ENCODE measurements at places on chromosomes 5 and 9.

DNA sequence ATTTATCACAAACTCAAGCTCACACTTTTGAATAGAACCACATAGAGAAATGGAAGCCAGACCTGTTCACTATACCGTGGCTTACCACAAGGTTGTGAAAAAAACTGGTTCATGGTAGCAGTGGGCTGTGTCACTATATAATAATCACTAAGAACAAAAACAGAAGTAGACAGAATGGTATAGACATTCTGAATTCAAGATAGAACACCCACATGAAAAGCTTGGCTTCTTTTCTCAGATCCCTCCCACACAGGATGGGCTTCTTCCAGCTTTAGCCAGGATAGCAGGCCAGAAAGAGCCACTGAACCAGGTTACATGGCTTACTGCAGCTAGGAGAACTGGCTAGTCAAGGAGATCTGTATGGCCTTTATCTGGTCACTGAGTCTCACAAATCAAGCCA, 6.1 kb upstream of the NRG2 start:
- DNase-seq = no peak

DNA sequence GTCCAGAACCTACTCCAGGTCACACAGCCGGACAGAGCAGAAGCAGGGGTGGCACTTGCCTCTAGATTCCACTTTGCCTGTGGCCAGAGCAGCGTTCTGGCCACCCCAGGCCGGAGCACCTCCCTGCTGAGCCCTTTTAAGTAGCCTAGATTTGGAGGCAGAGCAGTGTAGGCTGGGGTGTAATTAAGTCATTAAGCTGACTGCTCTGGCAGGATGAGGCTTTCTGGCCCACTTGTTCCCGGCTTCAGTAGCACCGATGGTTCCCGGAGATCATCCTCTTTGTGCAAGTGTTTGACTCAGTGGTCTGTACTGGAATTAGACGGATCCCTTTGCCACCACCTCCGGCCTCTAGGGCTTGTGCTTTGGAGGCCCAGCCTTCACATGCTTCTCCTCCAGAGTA, 281.9 kb upstream of the ANKRD55 start:
- DNase-seq = no peak

DNA sequence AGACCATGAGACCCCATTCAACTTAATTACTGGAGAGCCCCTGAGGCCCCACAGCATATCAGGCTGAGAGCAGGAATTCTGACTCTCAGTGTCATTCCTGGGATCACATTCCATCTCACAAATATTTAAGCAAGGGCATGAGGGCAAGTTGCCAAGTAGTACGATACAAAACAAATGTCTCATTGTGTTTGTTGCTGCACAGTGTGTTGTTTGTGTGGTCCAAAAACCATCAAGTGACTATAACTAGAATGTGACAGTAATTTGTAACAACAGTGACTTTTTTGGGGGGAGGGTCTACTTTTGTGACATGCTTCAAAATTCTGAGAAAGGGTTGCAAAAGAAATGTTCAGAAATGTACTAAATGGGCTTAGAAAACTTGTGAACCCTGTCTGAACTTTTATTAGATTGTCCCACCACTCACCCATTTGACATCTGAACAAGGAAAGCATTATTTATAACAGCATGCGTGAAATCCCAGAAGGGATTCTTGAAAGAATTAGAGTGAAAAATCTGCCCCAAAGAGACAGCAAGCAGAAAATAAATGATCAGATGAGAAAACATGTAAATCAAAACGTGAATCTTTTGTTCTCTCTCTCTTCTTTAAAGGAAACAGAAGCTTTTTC, 347.0 kb downstream of the NTRK2 start:
- DNase-seq = no peak

DNA sequence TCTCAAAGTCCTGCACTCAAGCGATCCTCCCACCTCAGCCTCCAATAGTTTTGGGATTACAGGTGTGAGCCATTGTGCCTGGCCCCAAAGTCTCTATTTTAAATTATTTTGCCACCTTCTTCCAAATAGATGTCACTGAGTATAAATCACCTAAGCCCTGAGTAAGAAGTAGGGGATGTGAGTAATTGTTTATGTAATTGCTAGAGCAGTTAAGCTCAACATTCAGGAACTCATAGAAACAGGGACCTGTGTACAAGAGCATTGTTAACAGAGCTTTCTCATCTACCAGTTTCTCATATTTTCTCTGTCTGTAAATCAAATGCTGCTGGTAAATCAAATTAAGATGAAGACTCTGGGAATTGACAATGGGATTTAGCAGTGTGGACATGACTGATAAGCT, 26.3 kb downstream of the CDK7 start:
- no peak for DNase-seq

DNA sequence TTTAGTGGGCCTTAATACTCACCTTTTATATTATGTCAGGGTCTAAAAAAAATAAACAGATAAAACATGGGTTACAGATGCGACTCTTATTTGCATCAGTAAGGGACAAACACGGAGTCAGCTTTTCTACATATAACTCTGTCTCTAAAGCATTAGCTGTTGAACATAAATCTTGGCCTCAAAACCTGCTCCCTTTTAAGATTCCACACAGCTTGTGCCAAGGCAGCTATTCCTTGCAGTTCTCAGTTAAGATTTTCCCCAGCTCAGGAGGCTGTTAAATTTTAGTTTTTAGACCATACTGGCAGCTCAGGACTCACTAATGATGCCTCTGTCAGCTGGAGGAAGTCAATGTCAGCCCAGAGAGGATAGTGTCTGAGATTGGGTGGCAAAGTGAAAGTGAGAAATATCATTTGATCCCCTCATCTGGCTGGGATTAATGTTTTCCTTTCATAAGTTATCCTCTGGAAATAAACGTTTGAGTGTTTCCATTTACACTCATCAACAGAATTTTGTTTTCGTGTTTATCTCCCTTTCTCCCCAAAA, 287.5 kb downstream of the ELAVL2 start:
- DNase-seq = no peak

GRCh38 chr5:44089424-44090144, 299.6 kb downstream of the FGF10 start:
- DNase-seq = no peak

GRCh38 chr5:116478491-116478890, 96.1 kb downstream of the SEMA6A start:
- no peak for DNase-seq

DNA sequence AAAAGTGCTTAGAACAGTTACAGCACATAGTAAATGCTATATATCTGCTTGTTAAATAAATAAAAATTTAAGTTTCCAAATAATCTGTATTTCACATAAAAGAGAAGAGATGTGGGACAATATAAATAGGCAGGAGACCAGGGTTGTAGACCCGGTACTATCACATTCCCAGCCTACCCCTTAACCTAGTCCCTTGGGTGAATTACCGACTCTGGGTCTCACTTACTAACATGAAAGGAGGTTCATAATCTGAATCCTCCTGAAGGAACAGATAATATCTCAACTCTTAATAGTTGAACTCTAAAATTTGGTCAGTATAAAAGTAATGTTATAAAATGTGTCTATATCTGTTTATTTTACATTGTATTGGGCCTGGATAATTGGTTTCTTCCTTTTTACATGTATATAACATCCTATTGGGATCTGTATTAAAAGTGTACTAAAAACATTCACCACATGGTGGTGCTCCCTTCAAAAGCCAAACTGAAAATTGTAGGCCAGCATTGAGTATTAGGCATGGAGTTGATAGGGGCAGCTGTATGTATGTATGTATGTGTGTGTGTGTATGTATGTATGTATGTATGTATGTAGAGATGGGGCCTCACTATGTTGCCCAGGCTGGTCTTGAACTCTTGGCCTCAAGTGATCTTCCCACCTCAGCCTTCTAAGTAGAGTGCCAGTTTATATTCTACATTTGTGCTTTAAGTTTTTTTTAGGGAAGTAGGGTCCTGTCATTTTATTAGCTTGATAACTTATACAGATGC, 64.2 kb upstream of the ABL1 start:
- DNase-seq = no peak

DNA sequence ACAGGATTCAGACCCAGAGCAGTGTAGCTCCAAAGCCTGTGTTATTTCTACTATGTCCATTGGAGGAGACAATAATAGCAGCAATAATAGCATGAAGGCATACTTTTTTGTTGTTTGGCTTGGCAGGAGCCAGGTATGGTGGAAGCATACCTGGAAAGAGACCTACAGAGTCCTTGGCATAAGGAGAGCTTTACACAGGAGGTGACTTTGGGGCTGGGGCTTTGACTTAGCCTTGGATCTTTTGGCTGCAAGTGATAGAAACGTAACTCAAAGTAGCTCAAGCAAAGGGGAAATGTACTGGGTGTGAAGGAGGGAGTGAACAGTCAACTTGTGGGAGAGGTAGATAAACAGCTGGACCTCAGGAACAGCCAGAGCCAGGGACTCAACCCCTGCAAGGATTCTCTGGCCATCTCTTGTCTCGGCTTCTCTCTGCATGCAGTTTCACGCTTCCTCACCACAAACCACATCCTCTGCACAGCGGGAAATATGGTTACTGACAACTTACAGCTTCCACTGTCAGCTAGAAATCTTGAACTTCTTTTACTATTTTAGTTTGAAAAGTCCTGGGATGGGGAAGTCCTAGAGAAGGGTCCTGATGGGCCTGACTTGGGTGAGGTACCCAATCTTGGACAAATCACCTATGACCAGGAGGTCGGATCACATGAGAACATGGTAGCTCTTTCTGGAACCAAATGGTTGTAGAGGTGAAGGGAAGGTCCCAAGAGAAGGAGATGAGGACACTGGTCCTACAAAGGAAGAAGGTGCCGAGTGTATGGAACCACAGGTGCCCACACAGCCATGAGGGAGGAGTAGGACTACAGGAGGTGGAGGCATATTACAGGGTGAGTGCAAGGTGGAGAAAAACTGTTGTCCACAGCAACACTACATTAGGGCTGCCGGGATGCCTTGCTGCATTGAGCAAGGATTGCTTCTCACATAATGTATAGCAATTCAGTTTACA, 47.0 kb upstream of the TGFBR1 start:
- peak; percentile 29 for DNase-seq

DNA sequence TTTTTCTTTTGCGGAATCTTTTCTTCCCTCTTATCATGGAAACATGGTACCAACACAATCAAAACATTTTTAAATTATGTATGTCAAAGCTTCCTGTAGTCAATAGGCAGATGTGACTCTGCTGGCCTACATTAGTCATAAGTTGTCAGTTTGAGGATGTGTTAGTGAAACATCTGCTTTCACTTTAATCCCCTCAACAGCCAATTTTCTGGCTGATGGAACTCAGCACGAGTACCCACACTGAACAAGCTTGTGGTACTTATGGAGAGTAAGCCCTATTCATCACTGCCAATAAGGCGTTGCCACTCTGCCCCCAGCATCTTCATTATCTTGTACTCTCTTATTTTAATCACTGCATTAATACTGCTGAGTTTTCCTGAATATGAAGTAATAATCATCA, 1034.4 kb downstream of the CDH9 start:
- DNase-seq = no peak

- no peak for DNase-seq
Measured at GRCh38 chr5:172769616-172770373, 1.2 kb downstream of the DUSP1 start.

DNA sequence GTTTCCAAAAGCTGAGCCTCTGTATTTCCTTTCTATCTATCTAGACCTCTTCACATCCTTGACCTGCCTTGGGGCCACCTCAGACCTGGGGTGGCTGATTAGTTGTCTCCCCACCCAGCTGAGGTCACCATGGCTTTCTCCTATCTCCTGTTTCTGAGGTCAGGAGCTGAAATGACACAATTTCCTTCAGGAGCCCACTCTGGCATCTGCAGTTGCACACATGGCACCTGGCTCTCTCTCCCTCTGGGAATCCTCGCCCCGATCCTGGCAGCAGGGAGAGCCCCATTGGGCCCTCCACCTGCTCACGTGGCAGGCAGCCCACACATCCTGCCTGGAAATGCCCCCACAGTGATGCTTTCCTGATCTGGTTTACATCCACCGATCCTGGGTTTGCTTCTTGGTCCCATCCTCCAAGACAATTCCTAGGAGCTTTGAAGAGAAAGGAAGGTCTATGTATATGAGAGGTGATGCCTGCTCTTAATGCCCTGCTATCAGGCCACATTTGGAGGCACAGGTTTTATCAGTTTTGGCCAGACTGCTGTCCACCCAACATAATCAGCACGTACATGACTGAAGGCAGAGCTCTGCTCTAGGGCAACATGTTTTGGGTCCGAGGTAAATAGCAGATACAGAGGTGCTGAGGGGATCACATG, 53.7 kb downstream of the MARCHF3 start:
- DNase-seq = no peak

- DNase-seq = no peak
Measured at GRCh38 chr5:133482028-133482427, 130.3 kb downstream of the FSTL4 start.

GRCh38 chr5:149391524-149391923, 12.4 kb upstream of the IL17B start:
- no peak for DNase-seq

GRCh38 chr9:131053896-131054295, 42.4 kb upstream of the AIF1L start:
- DNase-seq = no peak

DNA sequence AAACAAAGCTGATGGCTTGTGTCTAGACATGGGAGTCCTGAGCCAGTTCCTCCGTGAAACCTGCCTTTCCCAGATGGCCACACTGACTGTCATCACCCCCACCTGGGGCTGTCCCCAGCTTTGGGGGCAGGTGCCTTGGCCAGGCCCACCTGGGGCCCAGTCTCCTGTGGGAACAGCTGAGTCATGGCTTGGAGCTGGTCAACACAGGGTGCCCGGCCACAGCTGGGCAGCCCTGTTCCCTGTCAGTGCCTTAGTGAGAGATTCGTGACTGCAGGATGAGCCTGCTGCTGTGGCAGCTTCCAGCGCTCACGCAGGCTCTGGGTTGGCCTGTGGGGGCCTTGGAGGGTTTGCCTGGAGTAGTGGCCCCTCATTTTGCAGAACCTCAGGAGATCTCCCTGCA, 56.5 kb downstream of the COL5A1 start:
- no peak for DNase-seq

GRCh38 chr5:38938424-38938823, 92.6 kb downstream of the OSMR start:
- no peak for DNase-seq

DNA sequence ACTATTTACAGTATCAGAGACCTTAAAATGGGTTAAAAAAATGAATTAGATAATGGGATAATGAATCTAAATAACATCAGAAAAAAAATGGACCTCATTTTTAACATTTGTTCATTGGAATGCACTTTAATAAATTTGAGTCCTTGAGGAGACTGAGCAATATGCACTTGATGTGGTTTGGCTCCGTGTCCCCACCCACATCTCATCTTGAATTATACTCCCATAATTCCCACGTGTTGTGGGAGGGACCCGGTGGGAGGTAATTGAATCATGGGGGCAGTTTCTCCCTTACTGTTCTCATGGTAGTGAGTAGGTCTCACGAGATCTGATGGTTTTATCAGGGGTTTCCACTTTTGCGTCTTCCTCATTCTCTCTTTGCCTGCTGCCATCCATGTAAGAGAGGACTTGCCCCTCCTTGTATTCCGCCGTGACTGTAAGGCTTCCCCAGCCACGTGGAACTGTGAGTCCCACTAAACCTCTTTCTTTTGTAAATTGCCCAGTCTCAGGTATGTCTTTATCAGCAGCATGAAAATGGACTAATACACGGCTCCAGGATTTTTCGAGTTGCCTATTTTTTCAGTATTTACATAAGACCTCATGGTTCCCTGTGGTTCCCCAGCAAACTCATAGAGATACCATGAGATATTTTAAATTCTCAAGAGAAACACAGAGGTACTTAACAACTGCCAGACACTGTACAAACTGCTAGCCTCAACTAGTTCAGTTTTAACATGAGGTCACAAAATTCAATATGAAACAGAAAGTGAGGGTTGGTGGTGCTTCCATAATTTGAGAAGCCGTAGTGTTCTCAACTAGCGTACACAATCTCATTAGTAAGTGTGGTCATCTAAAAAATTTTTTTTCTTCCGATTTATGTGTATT, 128.3 kb downstream of the TLE1 start:
- DNase-seq = no peak

- no peak for DNase-seq
Measured at GRCh38 chr5:110209401-110209800, 517.1 kb downstream of the TMEM232 start.

All from GM18507 (cell line).